ENCODE measurements at places on chromosomes 3 and 15. TPM values are rescaled to one million over a fixed set of nuclear protein-coding genes. Genes with fewer than 3 reads are reported as not detected.

RPL15 gene
- 1,404 TPM for total RNA-seq

SLCO3A1 gene
- total RNA-seq = 50.6 TPM

DNA sequence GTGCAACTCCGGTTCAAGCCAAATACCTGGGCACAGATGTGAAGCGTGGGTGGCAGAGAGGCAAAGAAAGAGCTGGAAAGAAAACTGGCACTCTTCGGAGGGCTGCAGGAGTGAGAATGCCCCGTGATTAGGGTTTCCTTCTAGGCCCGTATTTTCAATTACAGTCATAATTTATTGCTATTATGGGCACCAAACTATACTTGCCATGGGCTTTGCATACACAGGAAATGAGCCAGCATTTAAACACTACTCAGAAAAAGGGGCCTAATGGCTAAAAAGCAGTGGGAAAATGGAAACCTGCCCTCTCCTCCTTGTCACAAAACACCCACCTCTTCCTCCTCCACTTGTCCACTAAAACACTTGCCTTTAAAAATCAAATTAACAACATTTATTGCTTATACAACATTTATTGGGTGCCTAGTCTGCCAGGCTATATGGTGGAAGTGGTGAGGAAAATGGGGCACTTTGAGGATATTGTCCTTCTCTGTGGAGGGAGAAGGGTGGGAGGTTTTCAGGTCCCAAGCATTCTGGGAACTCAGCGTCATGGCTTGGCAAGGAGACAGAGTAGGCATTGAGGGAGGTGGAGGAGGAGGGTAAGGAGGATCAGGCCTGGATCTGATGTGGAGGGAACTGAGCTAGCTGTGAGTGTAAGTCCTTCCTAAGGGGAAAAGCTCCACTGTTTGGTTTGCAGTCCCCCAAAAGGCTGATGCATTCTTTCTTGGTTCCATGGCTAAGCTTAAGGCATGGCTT is 160.9 kb downstream of the SLCO3A1 start:
- no peak for DNase-seq

DNA sequence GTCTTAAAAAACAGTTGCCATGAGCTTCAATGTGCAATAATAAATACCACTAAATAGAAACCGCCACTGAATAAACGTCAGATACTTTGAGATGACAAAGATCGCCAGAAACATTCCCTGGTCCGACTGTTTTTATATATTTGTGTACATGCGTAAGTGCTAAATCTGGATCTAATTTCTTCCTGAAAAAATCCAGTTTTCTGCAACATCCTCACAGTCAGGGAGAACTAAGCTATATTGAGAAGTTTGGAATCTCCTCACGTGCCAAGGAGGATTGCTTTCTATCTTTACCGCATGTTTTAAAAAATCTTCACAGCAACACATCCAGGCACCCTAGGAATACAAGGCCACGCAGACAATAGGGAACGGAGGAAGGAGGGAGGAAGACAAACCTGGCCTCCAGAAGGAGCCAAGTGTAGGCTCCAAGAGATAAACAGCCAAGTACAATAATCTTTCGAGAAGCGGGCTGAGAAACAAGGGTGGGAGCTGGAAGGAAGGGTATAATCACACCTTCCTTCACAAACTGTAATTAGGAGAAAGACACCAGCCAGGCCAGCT is 5.7 kb downstream of the VGLL4 start:
- DNase-seq = no peak

GRCh38 chr3:189981668-189982067 is 139.0 kb downstream of the P3H2 start:
- DNase-seq = no peak

DNA sequence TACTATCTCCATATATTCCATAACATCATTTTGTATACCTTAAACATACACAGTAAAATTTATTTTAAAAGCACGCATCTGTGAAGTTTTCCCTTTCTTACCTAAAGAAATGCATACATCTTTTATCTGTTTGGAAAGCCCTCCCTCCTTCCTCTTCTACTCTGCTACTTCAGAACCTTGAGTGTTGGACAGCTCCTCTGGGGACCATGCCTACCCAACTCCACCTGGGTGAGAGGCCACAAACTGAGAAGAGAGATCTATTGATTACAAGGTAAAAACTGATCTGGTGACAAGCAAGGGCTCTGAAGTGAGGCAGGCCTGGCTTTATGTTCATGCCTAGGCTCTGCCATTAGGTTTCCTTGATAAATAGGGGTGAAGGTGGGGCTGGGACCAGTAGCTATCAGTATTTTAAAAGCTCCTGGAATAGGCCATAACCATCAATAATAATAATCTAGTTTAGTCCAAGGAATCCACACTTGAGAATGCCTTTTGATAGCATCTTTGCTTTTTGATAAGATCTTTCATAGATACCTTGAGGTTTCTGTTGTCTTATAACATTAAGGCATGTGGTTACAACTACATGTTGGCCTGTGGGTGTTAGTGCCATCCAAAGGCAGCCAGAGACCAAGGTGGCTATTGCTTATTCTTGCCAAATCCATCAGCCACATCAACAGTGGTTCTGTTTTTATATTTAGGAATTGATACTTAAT is 148.8 kb downstream of the KCNMB2 start:
- no peak for DNase-seq

- no peak for DNase-seq
Measured at GRCh38 chr3:172816968-172817367, 66.4 kb downstream of the ECT2 start.

GRCh38 chr15:94917068-94917467 is 685.7 kb downstream of the MCTP2 start:
- no peak for DNase-seq

DNA sequence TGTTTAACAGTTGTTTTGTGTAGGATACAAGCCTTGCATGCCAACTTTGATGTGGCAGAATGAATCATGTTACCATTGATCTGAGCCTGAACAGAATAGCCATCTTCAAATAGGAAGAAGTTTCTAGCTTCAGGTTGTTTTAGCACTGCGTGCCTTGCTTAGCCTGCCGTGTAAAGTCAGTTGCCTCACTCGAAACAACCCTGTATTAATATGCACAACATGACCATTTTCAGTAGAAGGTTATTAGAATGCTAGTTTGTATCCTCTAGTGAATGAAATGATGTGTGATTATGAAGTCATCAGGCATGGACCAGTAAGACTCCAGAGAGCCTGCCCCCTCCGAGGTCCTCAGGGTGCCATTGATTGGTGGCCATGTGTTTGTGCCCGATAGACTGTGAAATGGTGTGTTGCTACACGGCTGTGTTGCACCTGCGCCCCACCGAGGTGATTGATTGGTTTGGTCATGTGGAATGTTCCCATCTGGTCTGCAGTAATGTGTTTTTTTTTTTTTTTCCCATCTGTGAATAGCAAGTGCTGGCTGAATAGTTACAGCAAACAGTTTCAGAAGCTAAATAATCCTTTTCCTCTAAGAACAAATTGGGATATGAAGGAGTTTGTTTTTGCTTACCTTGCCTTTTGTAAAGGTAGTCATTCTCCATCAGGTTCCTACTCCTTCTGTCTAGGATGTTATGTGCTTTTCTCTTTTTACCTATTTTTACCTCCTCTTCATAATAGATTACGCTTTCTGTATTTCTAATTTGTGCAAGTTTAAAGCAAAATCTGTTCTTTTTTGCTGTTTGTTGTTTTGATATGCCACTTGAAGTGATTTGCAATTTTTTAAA is 214.9 kb downstream of the TCF12 start:
- DNase-seq = no peak

SPSB4 gene
- 1.2 TPM for total RNA-seq

DNA sequence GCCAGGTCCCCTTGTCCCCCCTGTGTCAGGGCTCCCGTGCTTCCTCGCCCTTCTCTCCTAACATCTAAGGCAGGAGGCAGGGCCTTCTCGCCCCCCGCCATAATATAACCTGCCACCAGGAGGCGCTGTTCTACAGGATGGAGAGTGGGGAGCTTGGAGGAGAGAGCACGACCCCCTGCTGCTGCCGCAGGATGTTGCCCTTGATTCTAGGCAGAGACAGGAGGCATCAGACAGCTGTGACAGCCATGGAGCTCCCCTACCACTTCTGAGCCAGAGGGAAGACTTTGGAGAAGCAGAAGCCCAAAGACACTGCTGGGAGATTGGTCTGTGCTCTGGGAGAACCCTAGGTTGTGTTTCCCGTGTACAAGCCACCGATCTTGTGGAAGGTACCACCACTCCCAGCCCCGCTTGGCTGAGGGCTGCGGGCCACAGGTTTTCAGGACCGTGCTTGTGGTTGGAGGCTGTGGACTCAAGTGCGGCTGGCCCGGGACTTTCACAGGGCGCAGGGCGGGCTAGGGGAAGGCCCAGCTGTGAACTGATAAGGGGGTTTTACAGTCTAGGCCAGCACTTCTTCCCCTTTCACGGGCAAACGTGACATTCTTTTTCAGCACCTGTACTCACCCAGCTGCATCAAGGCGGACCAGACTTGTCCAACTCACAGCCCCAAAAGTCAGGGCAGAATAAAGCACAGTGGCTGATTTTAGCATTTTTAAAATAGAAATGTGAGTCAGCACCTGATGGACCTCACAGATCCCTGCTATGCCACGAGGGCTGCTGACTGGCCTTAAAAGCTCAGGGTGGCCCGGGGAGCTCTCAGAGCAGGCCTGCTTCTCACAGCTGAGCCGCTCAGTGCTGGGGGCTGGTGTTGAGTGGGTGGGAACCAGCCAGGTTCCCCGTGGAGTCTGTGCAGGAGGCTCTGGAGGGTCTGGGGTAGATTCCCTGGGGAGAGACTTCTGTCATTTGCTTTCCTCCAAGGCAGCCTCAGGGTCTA is 2.6 kb upstream of the TIGIT start:
- DNase-seq = peak; percentile 76

- DNase-seq = no peak
Measured at GRCh38 chr3:83953417-83954089, 1005.2 kb upstream of the CADM2 start.

UTS2B gene
- total RNA-seq = 0.75 TPM

ZNF654 gene
- total RNA-seq = 20.6 TPM

GRCh38 chr3:58722561-58722960 is 56.0 kb upstream of the FAM3D start:
- DNase-seq = no peak

DNA sequence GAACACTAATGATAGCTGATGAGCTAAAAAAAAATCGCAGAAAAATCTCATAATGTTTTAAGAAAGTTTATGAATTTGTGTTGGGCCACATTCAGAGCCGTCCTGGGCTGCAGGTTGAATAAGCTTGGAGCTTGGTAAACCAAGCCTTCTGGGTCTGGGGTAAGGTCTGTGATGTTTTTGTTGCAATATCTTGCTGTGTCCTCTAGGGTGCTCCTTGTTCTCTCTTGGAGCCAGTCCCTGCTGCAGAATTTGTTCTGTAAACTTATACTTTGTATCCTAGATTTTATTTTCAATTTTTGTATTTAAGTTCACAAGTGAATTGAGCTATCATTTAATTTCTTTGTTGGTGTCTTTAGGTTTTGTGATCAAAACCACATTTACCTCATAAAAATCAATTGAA is 143.7 kb downstream of the NR1D2 start:
- DNase-seq = no peak

GRCh38 chr15:90882781-90883525 is 1.4 kb upstream of the FES start:
- DNase-seq = peak; percentile 58

GRCh38 chr15:75554717-75555116 is 24.4 kb downstream of the PTPN9 start:
- no peak for DNase-seq

- DNase-seq = peak; percentile 64
Measured at GRCh38 chr15:45111390-45112142, 2.4 kb downstream of the DUOX2 start.

DNA sequence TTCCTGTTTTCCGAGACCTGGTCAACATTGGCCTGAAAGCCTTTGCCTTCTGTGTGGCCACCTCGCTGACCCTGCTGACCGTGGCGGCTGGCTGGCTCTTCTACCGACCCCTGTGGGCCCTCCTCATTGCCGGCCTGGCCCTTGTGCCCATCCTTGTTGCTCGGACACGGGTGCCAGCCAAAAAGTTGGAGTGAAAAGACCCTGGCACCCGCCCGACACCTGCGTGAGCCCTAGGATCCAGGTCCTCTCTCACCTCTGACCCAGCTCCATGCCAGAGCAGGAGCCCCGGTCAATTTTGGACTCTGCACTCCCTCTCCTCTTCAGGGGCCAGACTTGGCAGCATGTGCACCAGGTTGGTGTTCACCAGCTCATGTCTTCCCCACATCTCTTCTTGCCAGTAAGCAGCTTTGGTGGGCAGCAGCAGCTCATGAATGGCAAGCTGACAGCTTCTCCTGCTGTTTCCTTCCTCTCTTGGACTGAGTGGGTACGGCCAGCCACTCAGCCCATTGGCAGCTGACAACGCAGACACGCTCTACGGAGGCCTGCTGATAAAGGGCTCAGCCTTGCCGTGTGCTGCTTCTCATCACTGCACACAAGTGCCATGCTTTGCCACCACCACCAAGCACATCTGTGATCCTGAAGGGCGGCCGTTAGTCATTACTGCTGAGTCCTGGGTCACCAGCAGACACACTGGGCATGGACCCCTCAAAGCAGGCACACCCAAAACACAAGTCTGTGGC is 16.9 kb downstream of the TMEM43 start:
- no peak for DNase-seq

PLS1 gene
- total RNA-seq = 26.0 TPM

C3orf62 gene
- 6.8 TPM for total RNA-seq

DNA sequence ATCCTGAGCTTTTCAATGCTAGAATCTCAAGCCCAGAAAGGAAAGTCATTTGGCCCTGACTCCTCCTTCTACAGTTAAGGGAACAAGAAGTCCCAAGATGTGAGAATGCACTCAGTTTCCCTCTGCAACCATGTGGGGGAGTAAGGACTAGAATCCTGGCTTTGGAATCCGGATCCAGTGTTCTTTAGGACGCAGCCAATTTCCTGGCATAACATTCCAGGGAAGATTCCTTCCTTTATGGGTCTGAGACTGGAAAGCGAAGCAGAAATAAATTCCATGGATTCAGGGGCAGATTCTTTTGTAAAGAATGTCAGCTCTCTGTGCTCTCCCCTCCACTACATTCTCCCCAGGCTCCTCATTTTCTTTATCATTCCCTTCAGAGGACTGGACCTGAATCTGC is 151.8 kb upstream of the SOX14 start:
- no peak for DNase-seq

- DNase-seq = no peak
Measured at GRCh38 chr3:168881804-168882203, 781.7 kb downstream of the MECOM start.

GRCh38 chr3:139930211-139930610 is 4.8 kb upstream of the CLSTN2 start:
- no peak for DNase-seq

GRCh38 chr15:88579322-88579721 is 32.8 kb upstream of the DET1 start:
- DNase-seq = no peak

SETD2 gene
- total RNA-seq = 45.9 TPM

GRCh38 chr3:110362751-110363150 is 708.9 kb upstream of the NECTIN3 start:
- no peak for DNase-seq
